Germinal center (tissue), 1 donor: ENCODE measurements at places on chromosomes 12 and 14.

DNA sequence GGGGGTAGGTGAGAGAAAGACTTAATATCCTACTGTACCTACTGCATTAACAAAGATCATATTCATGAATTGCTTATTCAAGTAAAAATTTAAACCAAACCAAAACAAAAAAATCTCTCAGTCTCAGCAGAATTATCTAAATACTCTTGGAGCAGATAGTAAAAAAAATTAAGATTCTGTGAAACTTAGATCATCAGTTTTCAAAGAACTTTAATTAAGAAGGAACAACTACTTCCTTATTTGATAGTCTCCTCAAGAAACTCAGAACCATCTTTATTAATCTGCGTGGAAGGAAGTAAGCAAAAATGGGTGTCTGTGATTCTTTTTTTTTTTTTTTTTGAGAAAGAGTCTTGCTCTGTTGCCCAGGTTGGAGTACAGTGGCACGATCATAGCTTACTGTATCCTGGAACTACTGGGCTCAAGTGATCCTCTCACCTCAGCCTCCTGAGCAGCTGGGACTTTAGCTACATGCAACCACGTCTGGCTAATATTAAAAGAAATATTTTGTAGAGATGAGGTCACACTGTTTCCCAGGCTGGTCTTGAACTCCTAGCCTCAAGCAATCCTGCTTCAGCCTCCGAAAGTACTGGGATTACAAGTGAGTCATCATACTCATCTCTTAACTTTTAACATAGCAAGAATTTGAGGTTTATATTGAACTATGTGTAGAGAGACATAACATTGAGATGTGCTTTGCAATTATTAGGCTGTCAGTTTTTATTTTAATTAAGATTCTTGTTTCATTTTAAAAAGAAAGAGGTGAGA lies 37.4 kb downstream of the GAS2L3 start:
- DNase-seq, result no peak

DNA sequence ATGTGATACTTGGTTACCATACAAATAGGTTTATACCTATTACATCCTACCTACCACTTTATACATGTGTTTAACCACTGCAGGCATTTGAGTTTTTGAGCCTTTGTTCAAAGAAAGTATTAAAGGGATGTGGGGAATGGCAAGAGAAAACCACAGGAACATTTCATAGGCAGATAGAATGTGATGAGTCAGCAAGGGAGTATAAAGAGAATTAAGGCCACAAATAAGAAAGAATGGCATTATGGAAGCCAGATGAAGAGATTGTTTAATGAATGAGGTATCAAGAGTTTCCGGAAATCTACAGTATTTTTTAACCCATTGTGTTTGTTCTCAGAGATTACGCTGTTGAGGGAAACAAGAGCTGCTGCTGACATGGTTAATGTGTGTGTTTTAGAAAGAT lies 66.9 kb downstream of the METTL25 start:
- no peak for DNase-seq

DNA sequence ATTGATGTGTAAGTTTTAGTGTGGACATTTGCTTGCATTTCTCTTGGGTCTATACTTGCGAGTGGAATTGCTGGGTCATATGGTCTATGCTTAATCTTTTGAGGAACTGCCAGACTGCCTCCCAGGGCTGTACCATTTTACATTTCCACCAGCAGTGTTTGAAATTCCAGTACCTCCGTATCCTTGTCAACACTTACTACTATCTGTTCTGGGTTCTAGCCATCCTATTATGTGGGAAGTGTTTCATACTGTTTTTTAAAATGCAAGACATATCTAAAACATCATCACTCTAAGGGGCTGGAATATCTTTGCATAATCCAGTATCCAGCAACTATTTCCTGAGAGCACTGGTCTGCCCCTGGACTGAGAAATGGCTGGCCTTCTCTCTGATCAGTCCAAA lies 80.2 kb upstream of the RIN3 start:
- no peak for DNase-seq

DNA sequence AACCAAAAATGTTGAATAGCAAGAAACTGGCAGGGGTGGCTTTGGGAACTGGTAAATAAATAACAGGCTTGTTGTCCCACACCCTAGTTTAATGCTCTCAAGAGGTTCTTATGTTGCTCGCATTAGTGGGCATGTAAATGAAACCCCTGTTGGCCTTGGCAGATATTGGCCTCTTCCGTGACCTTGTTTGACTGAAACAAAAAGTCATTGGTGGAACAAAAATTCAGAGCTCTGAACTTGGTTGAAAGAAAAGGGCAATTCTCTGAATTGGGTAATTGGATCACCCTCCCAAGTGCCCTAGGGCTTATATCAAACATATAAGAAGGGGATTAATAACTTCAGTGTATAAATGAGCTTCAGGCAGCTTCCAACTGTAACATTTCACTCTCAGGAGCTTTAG lies 426.2 kb downstream of the ZFP36L1 start:
- no peak for DNase-seq

- peak; percentile 40 for DNase-seq
Measured at GRCh38 chr14:91996948-91997371, 42.9 kb downstream of the TRIP11 start.

DNA sequence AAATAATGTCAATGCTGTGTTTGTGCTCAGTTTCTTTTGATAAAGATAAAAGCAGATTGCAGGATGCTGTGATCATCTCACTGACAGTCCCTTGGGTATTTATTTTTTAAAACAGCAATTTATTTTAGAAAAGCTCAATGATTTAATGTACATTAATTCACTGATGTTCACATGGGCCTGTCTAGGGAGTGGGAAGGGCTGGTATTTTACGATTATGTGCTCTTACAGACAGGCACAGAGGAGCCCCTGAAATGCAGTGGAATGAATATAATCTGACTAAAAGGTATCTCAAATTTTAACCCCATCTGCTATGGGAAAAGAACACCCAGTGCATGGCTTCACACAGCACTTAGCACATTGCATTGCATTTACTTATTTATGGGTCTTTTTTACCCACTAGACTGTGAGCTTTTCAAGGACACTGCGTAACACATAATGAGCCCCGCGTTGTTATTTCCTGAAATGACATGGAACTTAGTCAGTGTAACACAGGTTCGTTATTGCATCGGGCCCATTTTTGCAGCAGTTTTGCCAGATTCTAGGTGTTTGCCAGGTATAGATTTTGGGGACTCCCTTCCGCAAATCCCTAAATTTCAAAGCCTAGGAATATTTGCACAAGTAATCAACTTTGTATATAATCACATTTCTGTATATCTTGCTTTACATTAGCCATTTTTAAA lies 425.3 kb upstream of the FBXO33 start:
- DNase-seq, result no peak

- DNase-seq, result no peak
Measured at GRCh38 chr14:104001003-104001402, 58.7 kb upstream of the RD3L start.

DNA sequence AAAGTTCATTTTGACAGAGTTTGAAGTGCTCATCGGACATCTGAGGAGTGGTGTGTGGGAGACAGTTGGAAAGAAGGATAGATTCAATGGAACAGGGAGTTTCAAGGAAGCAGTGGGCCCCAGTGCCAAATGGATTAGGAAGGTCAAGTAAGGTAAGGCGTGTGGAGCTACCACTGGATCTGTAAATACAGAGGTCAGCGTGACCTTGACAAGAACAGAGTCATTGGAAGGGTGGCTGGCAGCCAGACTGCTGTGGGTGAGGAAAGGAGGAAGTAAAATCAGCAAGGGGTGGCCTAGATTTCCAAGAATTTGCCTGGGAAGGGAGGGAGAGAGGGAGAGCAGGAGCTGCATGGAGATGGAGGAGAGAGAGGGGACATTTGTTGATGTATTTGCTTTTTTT lies 68.2 kb upstream of the IGF1 start:
- no peak for DNase-seq

GRCh38 chr14:63941023-63941422 lies 88.2 kb downstream of the SYNE2 start:
- DNase-seq, result no peak

- no peak for DNase-seq
Measured at GRCh38 chr14:85958069-85958468, 428.1 kb downstream of the FLRT2 start.

DNA sequence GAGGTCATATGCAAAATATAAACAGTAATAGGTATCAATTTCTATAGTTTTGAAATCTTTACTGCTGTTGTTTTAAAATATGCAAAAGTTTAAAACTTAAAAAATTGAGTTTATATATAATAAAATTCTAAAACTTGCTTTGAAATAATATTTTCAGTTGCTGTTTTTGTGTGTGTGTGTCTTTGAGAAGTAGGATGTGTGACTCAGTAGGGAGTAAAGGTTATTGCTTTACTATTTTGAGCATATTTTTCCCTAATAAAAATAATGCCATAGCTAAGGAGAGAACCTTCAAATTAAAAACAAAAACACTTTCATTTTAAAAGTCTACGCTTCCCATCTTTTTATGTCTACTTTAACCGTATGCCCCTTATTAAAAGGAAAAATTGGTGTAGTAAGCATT lies 238.1 kb downstream of the FBXL14 start:
- no peak for DNase-seq

- DNase-seq, result no peak
Measured at GRCh38 chr12:76590131-76590530, 30.6 kb upstream of the OSBPL8 start.

DNA sequence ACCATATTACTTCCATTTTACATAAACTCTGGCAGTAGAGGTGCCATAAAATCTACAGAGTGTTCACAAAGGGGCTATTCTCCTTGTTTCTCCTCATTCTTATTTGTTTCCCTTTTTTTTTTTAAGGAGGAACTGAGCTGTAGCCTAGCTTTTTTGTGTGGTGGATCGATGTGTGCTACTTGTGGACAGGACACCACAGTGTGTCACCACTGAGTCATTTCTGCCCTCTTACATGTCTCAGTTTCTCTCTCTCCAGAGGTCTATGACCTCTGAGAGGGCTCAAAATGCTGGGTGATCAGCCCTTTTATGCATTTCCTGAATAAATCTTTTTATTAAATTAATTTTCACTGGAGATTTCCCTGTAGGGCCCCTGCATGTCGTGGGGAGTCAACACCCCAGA lies 370.2 kb downstream of the ADGRD1 start:
- no peak for DNase-seq

DNA sequence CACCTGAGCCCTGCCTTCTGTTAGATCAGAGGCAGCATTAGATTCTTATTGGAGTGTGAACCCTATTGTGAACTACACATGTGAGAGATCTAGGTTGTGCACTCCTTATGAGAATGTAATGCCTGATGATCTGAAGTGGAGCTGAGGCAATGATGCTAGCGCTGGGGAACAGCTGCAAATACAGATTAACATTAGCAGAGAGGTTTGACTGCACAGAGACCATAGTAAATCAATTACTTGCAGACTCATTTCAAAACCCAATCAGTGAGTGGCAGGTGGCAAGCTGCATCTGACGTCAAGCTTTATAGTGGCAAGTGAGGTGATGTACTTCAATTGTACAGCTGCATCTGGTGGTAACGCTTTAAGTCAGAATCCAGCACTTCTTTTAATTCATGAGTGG lies 141.6 kb downstream of the GPHN start:
- no peak for DNase-seq

- DNase-seq, result no peak
Measured at GRCh38 chr14:23089498-23090253, 5.3 kb downstream of the ACIN1 start.

- DNase-seq, result no peak
Measured at GRCh38 chr14:92563359-92563758, 49.8 kb downstream of the RIN3 start.

GRCh38 chr12:67367843-67368242 lies 98.7 kb downstream of the CAND1 start:
- no peak for DNase-seq

GRCh38 chr12:96670334-96670899 lies 181.0 kb downstream of the CFAP54 start:
- DNase-seq, result no peak

DNA sequence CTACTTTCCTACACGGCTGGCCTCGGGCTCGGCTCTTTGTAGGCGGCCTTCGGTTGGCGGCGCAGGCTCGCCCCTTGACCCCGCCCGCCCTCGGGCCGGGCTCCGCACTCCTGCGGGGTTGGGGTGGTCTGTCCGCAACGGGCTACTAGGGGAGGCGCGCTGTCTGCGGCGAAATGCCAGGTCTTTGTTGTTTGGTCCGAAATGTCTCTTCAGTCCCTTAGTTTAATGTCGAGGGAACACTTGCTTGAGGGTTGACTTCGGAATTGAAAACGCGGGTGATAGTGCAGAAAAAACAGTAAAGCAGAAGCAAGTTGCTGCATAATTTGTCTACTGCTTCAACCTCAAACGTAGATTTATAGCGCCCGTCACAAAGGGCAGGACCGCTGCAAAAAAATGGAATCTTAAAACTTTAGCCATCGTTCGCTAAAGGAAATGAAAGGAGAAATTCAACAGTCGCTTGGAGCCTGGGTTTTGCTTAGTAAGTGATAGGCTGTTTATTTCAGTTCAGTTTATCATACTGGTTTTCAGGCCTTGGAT lies 390 bp downstream of the JKAMP start:
- no peak for DNase-seq

GRCh38 chr14:29528889-29529288 lies 398.8 kb downstream of the PRKD1 start:
- no peak for DNase-seq

DNA sequence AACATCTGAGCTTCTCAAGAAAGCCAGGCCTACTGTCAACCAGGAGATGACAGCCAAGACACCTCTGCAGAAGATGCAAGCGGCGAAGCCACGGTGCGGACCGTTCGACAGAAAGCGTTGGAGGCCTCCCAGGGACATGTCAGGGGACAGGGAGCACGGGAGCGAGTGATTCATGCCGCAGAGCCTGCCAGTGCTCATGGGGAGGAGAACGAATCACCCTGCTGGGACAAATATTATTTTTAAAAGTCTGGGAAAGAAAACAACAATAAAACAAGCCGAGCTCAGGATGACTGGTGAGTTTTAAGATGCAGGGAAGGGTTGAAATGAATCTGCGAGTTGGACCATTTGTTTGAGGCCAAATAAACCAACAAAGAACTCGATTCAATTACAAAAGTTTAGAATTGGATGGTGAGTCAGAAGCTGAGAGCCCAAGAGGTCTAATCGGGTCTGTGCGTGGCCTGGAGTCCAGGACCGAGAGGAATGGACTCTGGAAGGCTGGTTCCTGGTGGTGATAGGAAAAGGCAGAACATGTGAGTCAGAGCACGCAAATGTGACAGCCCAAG lies 91.0 kb downstream of the RBM19 start:
- DNase-seq, result no peak

DNA sequence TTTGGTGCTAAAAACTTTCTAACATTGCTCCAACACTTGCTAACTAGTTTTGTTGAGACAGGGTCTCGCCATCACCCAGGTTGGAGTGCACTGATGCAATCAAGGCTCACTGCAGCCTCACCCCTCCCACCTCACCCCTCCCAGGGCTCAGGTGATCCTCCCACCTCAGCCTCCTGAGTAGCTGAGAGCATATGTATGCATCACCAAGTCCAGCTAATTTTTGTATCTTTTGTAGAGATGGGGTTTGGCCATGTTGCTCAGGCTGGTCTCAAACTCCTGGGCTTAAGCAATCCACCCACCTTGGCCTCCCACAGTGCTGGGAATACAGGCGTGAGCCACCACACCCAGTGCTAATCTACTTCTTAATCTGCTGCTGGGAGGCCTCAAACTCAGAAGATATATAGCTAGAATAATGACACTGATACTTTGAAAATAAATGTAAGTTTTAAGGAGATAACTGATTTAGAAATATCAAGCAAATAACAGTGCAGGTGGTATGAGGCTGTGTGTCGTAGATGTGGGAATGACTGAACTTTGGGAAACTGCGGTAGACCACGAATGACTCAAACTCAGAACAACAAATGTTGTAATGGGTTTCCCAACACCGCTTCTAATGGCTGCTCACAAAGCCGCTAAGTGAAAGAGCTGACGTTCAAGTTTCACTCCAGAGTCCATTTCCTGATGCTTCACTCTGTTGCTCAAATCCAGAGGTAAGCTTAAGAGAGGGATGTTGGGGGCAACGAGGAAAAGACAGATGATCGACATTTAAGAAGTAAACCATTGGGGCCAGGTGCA lies 10.0 kb downstream of the TMCC3 start:
- DNase-seq, result no peak
